ENCODE measurements at places on chromosomes 1 and 21.

GRCh38 chr1:114238053-114238452, 84.4 kb upstream of the SYT6 start:
- no peak for DNase-seq

- DNase-seq = no peak
Observed at GRCh38 chr1:51484591-51484990, 34.5 kb downstream of the EPS15 start.

GRCh38 chr1:119002028-119002686, 14.0 kb upstream of the TBX15 start:
- DNase-seq = no peak

DNA sequence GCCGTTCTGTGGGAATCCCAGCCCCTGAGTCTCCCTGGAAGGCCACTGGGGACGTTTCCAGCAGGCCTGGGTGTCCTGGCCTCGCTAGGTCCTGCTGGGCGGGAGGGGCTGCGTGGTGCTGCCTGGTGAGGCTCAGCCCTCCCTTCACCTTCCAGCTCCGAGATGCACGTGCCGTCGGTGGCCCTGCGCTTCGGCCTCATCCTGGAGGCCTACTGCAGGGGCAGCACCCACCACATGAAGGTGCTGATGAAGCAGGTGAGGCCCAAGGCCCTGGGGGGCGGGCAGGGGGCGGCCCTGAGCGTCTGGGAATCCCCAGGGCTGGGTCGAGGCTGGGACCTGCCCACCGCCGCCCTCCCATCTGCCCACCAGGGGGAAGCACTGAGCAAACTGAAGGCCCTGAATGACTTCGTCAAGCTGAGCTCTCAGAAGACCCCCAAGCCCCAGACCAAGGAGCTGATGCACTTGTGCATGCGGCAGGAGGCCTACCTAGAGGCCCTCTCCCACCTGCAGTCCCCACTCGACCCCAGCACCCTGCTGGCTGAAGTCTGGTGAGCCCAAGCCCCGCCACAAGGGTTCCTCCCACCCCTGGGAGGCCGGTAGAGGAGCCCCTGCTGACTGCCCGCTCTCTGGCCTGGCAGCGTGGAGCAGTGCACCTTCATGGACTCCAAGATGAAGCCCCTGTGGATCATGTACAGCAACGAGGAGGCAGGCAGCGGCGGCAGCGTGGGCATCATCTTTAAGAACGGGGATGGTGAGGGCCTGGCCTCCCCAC, 70.3 kb downstream of the PIK3CD start:
- DNase-seq = peak; percentile 80

- DNase-seq = no peak
Observed at GRCh38 chr1:236129306-236129705, 13.0 kb upstream of the GPR137B start.

DNA sequence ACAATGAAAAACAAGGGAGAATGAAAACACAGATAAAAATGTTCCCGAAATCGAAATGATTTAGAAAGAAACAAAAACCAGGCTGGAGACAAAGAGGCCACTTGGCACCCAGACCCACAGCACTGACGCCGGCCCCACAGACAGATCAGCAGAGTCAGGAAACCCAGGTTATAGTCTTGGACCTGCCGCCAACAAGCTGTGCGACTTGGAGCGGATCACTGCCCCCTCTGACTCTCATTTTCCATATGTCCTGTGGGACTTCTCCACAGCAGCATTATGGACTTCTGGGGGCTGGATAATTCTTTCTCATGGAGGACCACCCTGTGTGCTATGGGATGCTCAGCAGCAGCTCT, 72.4 kb downstream of the MATN1 start:
- no peak for DNase-seq

Measured in activated gamma-delta T cell treated with Interleukin-2 at 50 U/mL for 16 hours (primary cell).